Fibroblast of skin of left biceps (primary cell): ENCODE measurements at places on chromosomes 2 and 18.

GRCh38 chr2:26281226-26281625 is 36.5 kb downstream of the HADHB start:
- DNase-seq = no peak

- DNase-seq = peak; percentile 63
Observed at GRCh38 chr18:58205443-58206160, 161.6 kb downstream of the NEDD4L start.

- no peak for DNase-seq
Observed at GRCh38 chr18:13446610-13447461, 228.3 kb downstream of the LDLRAD4 start.

- no peak for DNase-seq
Observed at GRCh38 chr2:118279005-118279404, 190.7 kb downstream of the INSIG2 start.

DNA sequence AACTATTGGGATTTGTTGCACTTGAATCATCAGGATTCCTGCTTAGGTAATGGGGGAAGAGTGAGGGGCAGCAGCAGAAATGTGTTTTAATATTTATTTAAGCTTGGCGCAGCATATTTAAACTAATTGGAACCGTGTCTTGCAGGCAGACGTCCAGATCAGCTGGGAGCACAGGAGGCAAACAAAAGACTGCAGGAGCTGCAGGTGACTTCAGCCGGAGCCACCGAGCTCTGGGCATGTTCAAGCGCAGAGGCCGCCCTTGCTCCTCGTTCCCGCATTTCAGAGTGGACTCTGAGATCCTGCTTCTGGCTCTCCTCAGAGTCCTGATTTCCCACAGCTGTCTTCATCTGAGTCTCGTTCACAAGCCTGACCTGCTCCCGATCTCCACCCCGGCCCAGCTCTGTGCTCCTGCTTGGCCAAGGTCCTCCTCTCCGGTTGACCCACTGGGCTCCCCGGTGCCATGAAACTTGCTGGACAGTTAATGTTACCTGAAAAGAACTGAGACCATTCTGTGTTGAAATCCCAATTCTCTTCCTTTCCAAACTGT is 475.5 kb downstream of the SOX11 start:
- DNase-seq = no peak
